ENCODE measurements at places on chromosomes 7 and 10.

- no peak for DNase-seq
These were observed 57.1 kb upstream of the TM9SF3 start for GRCh38 chr10:96643920-96644319.

- DNase-seq = no peak
These were observed 455.7 kb upstream of the KLF6 start for GRCh38 chr10:4240608-4241197.

- DNase-seq = no peak
These were observed 525.7 kb downstream of the KCNMA1 start for GRCh38 chr10:77111611-77112550.

DNA sequence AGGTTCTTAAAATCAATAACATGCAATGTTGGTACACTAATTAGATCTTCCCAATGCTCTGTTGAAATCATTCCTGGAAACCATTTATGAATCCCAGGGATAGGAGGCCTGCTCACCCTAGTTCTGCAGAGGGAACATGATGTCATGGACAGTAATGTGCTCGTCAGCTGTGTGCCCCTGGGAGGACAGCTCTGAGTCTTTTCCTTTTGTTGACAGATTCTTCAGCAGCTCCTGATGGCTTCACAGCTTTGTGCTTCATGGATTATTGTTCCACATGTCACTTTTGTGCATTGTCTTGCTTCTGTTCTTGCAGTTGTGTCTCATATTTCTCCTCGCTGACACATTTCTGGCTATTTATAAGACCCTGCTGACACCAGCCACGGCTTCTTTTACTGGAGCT lies 367.5 kb downstream of the CCSER2 start:
- no peak for DNase-seq

DNA sequence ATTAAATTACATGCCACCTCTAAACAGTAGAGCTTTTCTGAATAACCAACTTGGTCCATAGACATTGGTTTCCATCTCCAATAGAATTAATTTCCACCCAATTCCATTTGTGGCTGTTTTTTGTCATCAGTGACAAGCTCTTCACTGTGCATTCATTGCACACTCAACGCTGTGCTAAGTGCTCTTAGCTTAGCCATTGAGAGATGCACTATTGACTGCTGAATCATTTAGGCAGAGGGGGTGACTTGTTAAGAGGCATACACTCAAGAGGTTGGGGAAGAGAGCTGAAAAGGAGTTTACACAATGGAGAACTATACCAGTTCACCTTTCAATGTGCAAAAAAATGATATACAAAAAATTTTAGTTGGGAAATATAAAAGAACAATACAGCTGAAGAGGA lies 31.9 kb upstream of the CBLL1 start:
- DNase-seq = no peak

- no peak for DNase-seq
These were observed 113.8 kb upstream of the PPP2R2D start for GRCh38 chr10:131786756-131787605.

- no peak for DNase-seq
These were observed 119.6 kb downstream of the GLRX3 start for GRCh38 chr10:130255777-130256176.

GRCh38 chr10:74949034-74949832 lies 122.8 kb downstream of the KAT6B start:
- DNase-seq = no peak

GRCh38 chr7:75772081-75773077 lies at the start of gene CCL26:
CCL26 (minus strand) TSS chr7:75772211; CDS start chr7:75772176, 35 bp downstream.
- DNase-seq = no peak

DNA sequence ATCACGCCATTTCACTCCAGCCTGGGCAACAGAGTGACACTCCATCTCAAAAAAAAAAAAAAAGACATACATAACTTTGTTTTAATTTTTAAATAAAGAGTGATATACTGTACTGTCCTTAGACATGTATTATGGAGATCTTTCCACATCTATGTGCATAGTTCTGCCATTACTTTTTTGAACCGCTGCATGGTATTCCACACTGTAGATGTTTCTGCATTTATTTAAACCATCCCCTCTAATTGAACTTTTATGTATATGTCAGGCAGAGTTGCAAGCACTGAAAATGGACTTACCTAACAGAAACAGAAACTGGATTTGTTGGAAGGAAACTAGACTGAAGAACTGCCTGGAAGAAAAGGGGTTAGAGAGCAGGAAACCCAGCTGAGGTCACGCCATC lies 8.5 kb upstream of the ARHGAP19 start:
- DNase-seq = no peak

- DNase-seq = no peak
These were observed 15.7 kb downstream of the MMD2 start for GRCh38 chr7:4943297-4943696.

DNA sequence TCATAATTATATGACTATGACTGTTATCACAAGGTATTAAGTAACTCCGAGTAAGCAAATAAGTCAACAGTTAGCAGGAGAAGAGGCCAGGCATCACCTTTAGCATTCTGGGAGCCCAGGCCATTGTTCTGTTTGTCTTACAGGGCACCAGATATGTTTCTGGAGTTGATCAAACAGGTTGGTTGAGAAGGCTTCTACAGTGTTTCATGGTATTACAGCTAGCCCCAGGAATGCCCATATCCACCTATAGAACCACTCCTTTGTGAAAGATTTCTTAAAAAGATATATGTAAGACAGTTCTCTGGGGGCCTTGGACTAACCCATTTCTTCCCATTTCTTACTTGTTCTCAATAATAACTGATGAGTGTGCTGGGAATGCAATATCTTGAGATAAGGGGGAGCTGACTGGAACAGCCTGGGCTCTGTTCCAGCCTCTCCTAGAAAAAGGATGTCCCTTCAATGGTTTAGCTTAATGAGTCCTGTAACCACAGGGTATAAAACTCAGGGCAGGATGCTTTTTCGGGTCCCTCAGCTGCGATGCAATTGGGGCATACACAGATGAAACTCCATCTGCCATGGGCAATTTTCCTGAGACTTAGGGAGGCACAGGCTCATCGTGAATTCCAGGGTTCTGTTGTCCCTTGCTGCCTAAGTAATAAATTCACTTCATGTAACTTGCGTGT lies 286.4 kb downstream of the BAMBI start:
- no peak for DNase-seq

DNA sequence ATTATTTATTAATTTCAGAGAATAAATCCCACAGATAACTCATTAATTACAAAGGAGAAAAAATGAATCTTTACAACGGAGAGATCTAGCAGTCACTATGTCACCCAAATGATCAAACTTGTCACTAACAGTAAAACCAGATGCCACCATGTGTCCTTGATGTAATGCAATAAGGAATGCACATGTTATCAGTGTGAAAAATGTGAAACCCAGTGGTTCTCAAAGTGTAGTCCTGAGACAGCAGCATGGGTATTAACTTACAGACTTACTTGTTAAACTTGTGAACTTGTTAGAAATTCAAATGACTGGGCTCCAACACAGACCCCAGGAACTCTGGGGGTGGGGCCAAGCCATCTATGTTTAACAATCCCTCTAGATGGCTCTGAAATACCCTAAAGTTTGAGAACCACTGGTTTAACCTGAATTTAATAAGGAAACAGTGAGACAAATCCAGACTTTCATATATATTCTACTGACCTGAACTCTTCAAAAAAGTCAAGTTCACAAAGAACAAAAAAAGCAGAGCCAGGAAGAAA lies 77.4 kb downstream of the RNLS start:
- no peak for DNase-seq

DNA sequence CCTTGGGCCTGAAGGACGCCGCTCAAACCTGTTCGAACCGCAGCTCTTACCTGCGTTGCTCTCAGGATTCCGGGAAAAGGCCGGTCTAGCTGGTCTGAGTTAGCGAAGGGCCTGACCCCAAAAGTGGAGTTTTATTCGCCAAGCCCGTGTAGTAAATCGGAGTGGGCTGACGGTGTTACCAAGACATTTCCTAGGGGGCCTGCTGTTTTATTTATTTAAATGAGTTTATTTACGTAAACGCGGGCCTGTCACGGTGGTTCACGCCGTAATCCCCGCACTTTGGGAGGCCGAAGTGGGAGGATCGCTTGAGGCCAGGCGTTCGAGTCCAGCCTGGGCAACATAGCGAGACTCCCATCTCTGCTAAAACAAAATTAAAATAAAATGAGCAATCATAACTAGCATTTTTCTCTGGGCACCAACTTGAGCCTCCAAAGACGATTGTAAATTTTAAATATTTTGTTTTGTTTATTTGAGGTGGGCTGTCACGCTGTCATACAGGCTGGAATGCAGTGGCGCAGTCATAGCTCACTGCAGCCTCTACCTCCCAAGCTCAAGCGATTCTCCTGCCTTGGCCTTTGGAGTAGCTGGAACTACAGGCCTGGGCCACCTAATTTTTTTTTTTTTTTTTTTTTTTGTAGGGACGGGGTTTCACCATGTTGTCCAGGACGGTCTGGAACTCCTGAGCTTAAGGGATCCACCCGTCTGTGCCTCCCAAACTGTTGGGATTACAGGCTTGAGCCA lies 903 bp downstream of the ZNF655 start:
- DNase-seq = no peak

DNA sequence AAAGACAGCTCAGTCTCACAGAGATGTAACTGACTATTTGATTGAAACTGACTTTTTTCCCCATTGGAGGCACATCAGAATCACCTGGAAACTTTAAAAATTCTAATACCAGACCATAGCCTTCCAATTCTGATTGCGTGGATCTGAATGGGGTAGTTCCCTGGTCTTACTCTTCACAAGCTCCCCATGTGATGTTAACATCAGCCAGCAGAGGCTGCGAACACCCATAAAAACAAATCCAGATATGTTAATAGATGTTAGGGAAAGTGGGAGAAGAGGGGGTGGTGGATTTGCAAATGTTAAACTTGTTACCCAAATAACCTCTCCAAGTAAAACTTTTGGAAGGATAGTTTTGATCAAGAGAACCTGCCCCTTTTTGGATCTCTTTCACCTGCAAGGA lies 1133.4 kb downstream of the CNTNAP2 start:
- no peak for DNase-seq

- peak; percentile 17 for DNase-seq
These were observed 6.9 kb upstream of the ORAI2 start for GRCh38 chr7:102426268-102427018.

- DNase-seq = peak; percentile 13
These were observed 4.7 kb upstream of the NOS3 start for GRCh38 chr7:150986099-150986512.

GRCh38 chr7:105267244-105267643 lies 121.5 kb downstream of the SRPK2 start:
- no peak for DNase-seq

DNA sequence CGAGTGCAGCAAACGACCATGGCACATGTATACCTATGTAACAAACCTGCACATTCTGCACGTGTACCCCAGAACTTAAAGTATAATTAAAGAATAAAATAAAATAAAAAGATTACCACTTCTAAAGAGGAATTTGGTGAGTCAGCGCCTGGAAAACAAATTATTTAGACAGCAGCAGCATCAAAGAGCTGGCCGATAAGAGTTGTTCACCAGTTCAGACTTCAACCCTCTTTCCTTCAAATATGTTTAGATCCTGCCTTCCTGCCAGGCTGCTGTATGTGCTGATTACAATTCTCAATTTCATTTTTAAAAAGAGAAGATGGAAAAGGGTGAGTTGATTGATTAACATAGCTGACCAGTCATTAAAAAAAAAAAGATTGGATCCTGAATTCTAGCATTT lies 672.0 kb upstream of the NRP1 start:
- no peak for DNase-seq

GRCh38 chr10:132407846-132408278 lies 10.9 kb downstream of the PWWP2B start:
- no peak for DNase-seq

GRCh38 chr10:77552252-77552651 lies 85.4 kb downstream of the KCNMA1 start:
- no peak for DNase-seq

GRCh38 chr7:46603780-46604179 lies 682.7 kb upstream of the IGFBP3 start:
- DNase-seq = no peak

DNA sequence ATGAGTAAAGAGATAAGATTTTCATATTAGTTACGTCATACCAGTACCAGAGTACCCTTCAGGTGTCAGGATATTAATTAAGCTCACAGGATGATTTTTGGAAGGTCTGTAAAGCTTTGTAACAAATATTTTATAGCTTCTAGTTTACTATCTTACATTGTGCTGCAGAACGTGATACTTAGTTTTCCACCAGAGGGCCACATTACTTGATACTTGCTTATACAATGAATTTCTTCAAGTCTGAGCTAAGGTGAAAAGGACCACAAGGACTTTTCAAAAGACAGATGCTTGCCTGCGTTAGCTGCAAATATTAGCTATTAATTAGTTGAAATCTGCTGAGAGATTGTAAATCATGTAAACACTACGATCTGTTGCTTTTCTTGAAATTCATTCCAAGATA lies 12.2 kb downstream of the FOXP2 start:
- no peak for DNase-seq

DNA sequence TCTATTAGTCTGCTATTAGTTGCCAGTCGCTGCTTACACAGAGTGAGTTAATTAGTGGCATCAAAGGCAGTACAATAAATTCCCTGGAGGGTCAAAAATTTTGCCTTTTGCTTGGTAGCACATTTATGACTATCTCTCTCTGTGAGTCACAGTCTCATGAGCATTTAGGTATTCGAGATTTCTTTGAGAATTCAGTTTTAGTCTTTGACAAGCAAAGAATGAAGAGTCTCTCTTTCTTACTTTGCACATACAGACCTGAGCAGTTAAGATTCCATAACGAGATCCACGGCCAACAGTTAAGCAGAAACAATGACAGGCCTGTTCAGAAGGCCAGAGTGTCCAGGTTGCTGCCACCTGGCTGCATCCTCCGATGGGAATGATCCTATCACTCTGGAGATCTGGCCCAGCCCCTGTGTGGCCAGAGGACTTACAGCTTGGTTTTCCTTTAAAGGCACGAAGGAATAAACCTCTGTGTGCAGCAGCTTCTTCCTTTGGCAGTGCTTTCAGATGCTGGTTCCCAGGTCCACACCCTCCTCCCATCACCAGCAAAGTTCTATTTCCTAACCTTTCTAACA lies 80.6 kb downstream of the GLI3 start:
- no peak for DNase-seq

DNA sequence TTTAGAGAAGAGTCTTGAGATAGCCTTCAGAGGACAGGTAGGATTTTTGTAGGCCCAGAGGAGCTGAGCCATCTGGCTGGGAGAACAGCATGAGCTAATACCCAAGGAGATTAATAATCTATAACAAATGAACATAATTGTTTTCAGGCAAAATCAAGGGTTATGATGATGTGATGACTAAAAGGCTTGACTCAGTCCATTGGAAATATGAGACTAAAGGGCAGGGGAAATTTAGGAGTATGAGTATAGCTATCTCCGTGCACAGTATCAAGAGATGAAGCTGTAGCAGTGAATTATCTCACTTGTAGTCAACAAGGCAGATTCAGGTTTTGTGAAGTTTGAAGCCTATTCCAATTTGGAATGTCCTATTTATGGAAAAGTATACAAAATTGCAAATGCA lies 40.1 kb downstream of the CSTF2T start:
- DNase-seq = no peak
